Fibroblast of lung (primary cell): ENCODE measurements at places on chromosomes 11 and 22. TPM values are rescaled to one million over a fixed set of nuclear protein-coding genes. Genes with fewer than 3 reads are reported as not detected.
A peak's percentile ranks its signal among the peaks of the same experiment; 100 is the strongest.

- DNase-seq = peak; percentile 69
Observed at GRCh38 chr22:40348025-40348658, 1.8 kb downstream of the ADSL start.

DNA sequence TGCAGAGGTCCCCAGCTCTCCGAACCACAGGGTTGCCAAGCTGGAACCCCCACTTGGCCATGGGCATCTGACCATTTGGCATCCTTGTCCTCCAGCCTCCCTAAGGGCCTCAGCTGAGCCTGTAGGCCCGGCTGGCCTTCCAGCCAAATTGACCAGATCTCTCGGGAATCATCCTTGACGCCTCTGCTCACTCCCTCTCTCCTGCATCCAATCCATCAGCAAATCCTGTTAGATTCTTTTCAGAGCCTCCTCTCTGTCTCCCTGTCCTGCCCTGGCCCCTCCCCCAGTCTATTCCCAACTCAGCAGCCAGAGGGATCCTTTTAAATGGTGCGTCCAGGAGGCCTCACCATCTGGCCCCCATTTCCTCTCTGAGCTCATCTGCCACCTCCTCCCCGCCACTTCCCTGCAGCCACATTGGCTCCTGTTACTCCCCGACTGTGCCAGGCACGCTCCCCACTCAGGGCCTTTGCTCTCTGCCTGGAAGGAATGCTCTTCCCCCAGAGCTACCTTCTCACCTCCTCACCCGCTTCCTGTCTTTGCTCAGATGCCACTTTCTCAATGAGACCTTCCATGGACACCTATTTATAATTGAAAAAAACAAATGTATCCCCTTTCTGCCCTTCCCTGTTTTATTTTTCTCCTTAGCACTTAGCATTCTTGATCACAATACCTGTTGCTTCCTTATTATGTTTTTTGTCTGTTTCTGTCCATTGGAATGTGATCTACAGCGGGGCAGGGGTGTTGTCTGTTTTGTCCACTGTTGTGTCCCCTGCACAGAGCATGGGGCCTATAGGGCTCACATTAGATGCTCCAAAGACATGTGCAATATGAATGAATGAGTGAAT lies 78.1 kb downstream of the NFAM1 start:
- no peak for DNase-seq

DNA sequence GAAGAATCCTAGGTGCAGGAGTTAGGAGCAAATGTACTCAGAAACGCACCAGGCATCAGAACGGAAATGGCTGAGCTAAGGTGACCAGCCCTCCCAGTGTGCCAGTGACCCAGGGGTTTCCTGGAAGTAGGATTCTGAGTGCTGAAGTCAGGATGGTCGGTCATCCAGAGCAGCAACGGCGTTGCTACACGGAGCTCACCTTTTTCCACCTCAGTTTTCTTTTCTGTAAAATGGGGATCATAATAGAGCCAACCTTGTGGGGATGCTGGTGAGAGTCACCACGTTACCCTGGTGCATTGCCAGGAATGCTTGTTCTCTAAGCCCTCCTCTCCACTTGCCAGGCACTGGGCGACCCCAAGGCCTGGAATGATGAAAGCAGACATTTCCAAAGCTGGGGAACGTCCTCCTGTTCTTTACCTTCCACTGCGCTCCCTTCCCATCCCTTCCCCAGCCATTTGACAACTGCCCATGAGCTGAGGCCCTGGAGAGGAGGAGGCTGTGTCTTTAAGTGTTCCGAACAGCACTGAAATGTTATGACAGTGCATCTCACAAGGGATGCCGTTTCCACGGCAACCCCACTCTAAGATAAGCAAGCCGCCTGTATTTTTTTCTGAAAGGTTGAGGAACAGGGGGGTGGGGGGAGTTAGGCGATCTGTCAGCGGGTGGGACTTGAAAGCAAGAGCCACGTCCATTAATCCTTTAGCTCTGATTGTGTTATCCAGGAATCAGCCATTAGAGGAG lies 66.8 kb downstream of the TSPAN18 start:
- peak; percentile 18 for DNase-seq

GRCh38 chr11:13997881-13998280 lies 35.4 kb downstream of the SPON1 start:
- no peak for DNase-seq

Gene DRD4
- total RNA-seq = 0.17 TPM in 1 of 2 replicates, not detected in the other

Gene TRIM5
- 43.4 and 47.9 TPM in 2 replicates for total RNA-seq

Gene OR10D3
- not detected in 2 replicates for total RNA-seq

Gene KCNE3
- 6.4 and 10.8 TPM in 2 replicates for total RNA-seq

Gene PHLDA2
- total RNA-seq = 4.1 and 6.8 TPM in 2 replicates

Gene KRTAP5-9
- not detected in 2 replicates for total RNA-seq
